BJ (cell line): ENCODE measurements at places on chromosomes 11 and 22. TPM values are rescaled to one million over a fixed set of nuclear protein-coding genes. Genes with fewer than 3 reads are reported as not detected.

GRCh38 chr11:57482782-57483561, 22.6 kb downstream of the RTN4RL2 start:
- no peak for DNase-seq

- DNase-seq, result no peak
Observed at GRCh38 chr11:126607776-126608541, 252.5 kb downstream of the ST3GAL4 start.

Gene FOLR2
- polyA plus RNA-seq, result not detected in 2 replicates

Gene WNT11
- polyA plus RNA-seq, result 0.25 and 0.26 TPM in 2 replicates

Gene PRDM11
- 3.4 and 5.8 TPM in 2 replicates for polyA plus RNA-seq

Gene DRICH1
- not detected in 2 replicates for polyA plus RNA-seq

GRCh38 chr11:100208207-100208606, 478.9 kb upstream of the ARHGAP42 start:
- DNase-seq, result no peak

DNA sequence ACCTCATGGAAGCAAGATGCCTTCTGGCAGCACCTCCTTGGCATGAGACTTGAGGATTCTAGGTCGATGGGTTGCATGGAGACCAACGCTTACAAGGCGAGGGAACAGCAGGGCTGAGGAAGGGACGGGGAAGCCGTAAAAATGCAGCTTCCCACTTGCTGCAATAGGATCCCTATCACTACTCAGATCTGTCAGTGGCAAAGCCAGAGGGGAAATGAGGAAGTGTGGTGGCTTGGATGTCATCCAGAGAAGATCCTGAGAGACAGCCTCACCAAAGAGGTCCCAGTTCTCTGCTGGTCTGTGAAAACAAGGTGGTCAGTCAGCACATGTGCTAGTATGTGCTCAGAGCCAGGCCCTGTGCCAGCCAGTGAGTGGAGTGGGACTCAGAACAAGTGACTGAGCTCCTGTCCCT, 22.2 kb downstream of the CYB5R2 start:
- DNase-seq, result peak; percentile 18

- no peak for DNase-seq
Observed at GRCh38 chr11:27864091-27864491, 163.8 kb upstream of the BDNF start.

GRCh38 chr11:126202646-126203359, 8.6 kb downstream of the RPUSD4 start:
- no peak for DNase-seq

- DNase-seq, result no peak
Observed at GRCh38 chr11:70034740-70035365, 43.3 kb upstream of the ANO1 start.

DNA sequence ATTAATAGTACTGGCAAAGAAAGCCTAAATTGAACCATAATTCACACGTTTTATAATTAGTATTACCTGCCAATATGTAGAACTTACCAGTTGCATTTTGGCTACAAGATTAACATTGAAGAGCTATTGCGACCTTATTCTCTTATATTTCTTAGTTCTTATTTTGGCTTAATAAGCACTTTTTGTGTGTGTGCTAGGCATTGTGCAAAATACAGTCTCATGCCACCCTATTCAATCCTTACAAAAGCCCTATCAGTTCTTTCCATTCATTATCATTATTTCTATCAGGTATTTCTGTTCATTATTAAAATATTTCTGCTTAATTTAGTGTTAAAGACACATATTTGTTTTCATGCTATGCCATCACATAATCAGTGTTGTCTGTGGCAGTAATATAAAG, 41.2 kb downstream of the MAML2 start:
- no peak for DNase-seq

- no peak for DNase-seq
Observed at GRCh38 chr22:47071078-47071806, 308.8 kb downstream of the TBC1D22A start.

Gene NOX4
- polyA plus RNA-seq, result 3.7 and 7.0 TPM in 2 replicates

GRCh38 chr22:21940521-21940920, 12.1 kb downstream of the PPM1F start:
- no peak for DNase-seq

- DNase-seq, result no peak
Observed at GRCh38 chr11:78076733-78077403, 2.8 kb downstream of the NDUFC2 start.

Gene SYT7
- polyA plus RNA-seq, result 0.01 and 0.04 TPM in 2 replicates

- no peak for DNase-seq
Observed at GRCh38 chr11:130817330-130817944, 98.8 kb downstream of the SNX19 start.

DNA sequence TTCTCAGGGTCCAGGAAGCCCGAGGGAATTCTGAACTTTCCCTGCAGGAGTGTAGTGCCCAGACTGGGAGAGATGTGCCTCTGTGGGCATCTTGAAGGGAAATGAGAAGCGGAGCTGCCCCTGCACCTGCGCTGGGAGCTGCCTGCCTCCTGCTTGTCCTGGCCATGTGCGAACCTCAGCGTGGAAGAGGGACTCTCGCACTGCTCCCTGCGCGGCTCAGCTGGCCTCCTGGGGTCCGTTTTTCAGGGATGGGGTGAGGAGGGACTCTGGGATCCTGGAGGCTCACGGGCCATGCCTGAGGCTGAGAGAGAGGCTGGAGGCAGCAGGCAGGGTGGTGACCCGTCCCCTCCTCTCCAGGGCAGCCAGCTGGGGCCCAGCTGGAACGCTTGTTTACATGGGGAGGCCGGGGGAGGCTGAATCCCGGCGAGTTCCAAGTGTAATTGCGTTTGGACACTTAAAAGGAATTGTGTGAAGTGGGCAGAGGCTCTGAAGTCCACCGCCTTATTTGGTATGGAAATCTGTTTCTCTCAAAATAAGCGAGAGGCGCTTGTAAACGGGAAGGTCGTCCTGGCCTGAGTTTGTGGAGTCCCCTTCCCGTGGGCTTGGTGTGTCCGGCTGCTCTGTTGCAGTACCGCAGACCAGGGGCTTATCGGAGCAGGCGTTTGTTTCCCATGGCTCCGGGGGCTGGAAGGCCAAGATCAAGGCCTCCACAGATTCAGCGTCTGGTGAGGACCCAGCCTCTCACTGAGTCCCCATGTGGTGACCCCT, 1.2 kb upstream of the MRGPRF start:
- DNase-seq, result no peak

Gene CCDC157
- polyA plus RNA-seq, result 1.3 and 1.6 TPM in 2 replicates

Gene TNNT3
- not detected in 2 replicates for polyA plus RNA-seq

DNA sequence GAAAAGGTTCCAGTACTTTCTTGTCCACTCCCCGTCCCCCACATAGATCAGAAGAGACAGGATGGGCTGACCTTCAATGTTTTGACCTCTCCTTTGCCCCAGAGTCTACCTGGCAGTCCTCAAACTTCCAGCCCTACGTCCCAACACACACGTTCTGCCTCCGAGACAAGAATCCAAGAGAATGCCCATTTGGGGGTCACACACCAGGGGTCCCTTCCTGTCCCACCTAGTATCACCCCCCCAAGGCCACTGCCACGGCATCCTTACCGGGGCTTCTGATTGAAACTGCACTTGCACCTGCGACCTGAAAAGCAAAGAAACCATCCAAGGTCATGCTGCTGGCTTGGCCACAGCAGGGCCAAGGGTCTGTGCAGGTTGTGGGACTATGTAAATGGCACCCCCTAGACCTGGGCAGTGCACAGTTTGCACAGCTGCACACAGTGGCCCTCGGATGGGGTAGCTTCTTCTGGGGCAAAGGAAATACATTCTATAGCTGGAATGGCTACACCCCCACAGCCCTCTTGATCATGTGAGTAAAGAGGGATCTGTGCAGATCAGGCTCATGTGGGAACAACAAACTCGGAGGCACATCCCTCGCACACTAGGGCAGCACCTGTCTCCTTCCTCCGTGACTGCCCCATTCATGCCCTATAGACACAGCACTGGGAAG, 16.5 kb upstream of the FXYD2 start:
- no peak for DNase-seq

Gene SLC5A4
- polyA plus RNA-seq, result not detected in 2 replicates

Gene ZFTA
- polyA plus RNA-seq, result 4.7 and 5.8 TPM in 2 replicates

DNA sequence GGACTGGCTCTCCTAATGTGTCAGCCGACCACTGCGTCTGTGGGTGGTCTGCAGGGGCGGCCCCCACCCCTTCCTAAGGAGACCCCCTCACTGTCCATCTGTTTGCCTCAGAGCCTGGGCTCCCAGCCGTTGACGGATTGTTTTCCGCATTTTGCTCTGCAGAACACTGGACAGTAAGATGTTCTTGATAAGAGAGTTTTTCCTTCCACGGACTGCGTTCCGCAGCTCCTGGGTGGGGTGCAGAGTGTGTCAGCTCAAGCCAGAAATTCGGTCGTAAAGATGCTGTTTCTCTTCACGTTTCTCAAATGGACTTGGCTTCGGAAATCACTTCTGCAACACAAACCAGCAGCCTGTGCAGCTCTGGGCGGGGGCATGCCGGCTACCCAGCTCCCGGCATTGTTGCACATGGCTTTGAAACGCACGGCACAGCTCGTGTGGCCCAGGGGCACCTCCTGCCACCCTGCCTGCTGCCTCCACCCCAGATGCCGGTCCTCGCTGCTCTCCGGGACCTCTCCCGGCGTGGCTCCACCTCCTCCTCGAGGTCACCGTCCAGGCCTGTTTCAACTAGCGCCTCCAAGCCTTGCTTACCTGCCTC, 2.9 kb upstream of the MRGPRG start:
- no peak for DNase-seq

DNA sequence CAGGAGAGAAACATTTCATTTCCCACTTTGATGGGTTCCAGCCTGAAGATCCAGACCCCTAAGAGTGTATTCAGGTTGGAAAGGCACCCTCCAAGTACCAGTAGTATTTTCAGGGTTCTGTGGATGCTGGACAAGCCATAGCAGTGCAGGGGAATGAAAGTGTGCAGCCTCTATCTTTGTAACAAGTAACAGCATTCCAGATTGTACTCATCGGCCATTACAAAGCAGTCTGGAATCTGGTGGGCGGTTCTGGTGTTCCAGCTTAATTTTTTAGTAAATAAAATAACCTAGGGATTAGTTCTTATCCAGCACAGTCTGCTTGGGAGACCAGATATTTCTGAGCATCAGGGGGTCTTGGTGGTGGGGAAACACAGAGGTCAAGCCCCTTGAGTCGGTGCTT, 22.6 kb downstream of the APLNR start:
- peak; percentile 45 for DNase-seq

Gene ANO3
- 3.0 and 5.0 TPM in 2 replicates for polyA plus RNA-seq

- DNase-seq, result no peak
Observed at GRCh38 chr11:61917334-61918109, at the start of gene RAB3IL1. Gene RAB3IL1 (minus strand): TSS chr11:61917566. CDS start chr11:61917367, 199 bp downstream.

- DNase-seq, result peak; percentile 77
Observed at GRCh38 chr11:12417691-12418611, 40.6 kb downstream of the PARVA start.

GRCh38 chr11:83760932-83761331, 474.8 kb upstream of the CCDC90B start:
- DNase-seq, result no peak

GRCh38 chr11:119041821-119042514, 11.3 kb upstream of the SLC37A4 start:
- DNase-seq, result no peak

DNA sequence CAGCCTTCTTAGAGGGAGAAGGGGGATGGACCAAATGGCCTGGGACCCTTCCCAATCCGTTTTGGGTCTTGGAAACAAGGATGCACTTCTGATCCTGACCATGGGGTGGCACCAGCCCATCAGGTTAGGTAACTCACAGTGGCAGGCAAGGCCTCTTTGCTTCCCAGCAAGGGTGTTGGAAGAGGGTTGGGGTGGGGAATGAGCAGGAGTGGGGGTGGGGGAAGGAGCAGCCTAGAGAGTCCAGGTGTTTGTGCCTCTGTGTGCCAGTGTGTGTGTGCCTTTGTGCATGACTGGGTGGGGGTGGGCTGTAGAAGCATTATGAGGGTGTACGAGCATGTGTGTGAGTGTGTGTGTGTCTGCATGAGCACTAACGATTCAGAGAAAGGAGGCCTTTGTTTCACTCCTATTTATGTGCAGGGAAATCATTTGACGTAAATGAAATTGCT, 213.1 kb downstream of the INSC start:
- DNase-seq, result no peak

GRCh38 chr22:46138058-46138797, 12.1 kb upstream of the PPARA start:
- no peak for DNase-seq

Gene CBLIF
- polyA plus RNA-seq, result not detected in 2 replicates

- DNase-seq, result no peak
Observed at GRCh38 chr22:42966497-42966896, 48.5 kb downstream of the PACSIN2 start.

DNA sequence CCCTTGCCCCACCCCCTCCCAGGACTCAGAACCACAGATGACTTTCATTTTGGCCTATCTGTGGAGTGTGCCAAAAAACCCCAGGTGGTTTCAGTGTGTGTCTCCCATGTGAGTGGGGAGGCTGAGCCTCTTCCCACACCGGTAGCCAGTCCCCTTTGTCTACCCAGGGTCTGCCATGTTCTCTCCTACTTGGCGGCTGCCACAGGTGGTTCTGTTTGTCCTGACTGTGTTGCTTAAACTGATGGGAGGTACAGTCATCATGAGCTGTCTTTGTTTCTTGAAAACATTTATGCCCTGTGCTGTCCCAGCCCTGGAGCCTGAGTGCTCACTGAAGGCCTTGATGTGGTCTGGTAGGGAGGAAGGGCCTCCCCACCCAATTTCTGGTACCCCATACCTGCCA, 39.7 kb upstream of the SUSD2 start:
- no peak for DNase-seq

Gene ENTHD1
- not detected in 2 replicates for polyA plus RNA-seq

DNA sequence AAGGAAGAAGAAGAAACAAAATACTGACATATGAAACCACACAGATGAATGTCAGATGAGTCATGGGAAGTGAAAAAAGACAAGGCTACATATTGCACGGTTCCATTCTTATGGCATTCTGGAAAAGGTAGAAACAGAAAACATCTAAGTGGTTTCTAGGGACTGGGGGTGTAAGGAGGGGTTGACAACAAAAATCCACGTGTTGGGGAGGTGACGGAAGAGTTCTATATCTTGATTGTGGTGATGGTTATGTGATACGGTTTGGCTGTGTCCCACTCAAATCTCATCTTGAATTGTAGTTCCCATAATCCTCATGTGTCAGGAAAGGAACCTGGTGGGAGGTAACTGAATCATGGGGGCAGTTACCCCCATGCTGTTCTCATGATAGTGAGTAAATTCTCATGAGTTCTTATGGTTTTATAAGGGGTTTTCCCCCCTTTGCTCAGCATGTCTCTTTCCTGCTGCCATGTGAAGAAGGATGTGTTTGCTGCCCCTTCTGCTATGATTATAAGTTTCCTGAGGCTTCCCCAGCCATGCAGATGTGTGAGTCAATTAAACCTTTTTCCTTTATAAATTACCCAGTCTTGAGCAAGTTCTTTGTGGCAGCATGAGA, 6.4 kb upstream of the ARFGAP3 start:
- no peak for DNase-seq

- DNase-seq, result no peak
Observed at GRCh38 chr11:57885298-57886050, 123.9 kb downstream of the CTNND1 start.

Gene CYP2D6
- 0.54 and 0.77 TPM in 2 replicates for polyA plus RNA-seq

- no peak for DNase-seq
Observed at GRCh38 chr22:50157709-50158375, 12.7 kb upstream of the PANX2 start.

GRCh38 chr22:31945443-31945855, 1.1 kb downstream of the YWHAH start:
- no peak for DNase-seq
